ENCODE measurements at places on chromosomes 12 and 14.

- DNase-seq = no peak
Measured at GRCh38 chr14:95948558-95948981, 71.9 kb downstream of the TUNAR start.

GRCh38 chr12:4346931-4347330 lies 25.9 kb downstream of the TIGAR start:
- DNase-seq = no peak

DNA sequence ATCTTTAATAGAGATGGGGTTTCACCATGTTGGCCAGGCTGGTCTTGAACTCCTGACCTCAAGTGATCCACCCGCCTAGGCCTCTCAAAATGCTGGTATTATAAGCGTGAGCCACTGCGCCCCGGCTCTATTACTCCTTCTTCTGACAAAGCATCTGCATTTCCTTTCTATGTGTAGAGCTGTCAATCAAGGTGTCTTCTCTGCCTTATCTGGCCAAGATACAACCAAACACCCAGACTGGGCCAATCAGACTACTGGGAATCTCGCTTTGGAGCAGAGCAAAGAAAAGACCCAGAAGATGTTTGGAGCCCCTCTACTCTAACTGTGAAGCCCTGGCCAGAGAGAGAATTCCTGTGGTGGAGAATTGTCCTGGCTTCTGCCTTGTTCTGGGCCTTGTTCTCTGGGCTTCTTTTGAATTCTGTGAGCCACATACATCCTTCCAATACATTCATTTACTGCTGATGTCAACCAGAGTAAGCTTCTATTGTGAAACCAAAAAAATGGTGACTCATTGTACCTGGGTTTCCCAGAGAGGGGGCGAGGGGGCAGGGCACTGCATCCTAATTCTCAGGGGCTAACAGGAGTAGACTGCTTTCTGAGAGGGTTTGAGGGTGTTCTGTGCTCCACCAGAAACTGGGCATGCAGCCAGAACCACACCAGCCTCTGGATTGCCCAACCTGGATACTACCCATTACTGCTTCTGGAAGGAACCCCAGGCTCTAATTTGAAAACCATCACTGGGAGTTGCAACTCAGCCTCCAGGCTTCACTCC lies 18.8 kb upstream of the FLVCR2 start:
- DNase-seq = no peak

DNA sequence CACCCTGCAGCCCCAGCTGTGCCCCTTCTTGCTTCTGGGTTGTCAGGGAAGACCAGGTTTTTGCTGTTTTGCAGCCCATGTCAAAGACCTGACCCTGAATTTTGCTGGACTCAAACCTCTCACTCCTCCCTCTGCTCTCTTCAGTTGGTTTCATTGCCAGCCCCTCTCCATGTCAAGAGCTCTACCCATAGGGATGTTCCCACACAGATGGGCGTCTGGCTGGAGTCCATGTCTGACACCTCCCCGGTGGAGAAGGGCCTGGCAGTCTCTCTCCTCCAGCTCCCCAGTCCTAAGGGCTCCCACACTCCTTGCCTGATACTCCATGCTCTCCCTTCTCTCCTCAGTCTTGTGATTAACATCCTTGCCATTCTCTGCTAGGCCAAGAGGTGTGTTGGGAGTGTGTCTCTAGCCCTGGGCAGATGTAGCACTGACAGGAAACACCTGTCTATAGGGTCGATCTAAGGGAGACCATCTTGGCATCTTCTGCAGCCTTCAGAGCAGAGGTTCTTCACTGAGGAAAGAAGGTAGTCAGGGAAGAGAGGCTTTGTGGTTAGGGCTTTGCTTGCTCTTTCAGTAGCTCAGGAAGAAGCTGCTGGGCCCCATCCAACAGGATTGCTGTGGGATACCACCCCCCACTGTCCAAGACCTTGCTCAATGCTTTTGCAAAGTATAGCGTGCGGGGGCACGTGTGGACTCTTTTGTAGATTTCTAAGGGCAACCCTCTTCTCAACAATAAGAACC lies 4.7 kb downstream of the ASIC1 start:
- DNase-seq = no peak

DNA sequence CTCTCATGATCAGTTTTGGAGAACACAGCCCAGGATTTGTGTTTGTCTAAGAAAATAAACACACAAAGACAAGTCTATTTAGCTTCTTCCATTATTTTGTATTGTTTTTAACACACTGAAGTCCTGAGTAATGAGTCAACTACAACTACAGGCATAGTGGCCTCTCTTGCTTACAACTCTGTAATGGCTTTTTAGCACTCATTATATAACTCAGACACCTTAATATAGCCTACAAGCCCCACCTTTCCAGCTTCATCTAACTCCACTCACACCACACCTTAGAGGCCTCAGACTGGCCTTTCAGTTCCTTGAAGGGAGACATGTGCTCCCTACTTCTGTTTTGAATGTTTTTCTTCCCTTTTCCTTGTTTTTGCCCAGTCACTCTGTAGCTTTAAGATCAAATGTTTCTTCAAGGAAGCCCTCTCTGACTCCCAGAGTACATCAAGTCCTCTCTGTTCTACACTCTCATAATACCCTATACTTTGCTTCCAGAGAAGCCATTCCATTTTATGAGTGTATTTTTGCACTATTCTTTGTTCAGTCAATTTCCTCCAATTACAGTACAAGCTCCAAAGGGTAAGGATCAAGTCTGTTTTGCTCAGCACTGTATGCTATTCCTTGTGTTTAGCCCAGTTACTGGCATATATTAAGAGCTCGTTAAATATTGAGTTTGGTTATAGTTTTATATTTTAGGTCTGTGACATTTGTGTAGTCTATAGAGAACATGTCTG lies 233.6 kb upstream of the ARHGAP5 start:
- DNase-seq = no peak

- DNase-seq = no peak
Measured at GRCh38 chr12:118645219-118645618, 268.9 kb downstream of the SUDS3 start.
